ENCODE measurements at places on chromosomes 6 and 20.

- DNase-seq = no peak
Measured at GRCh38 chr20:49684335-49684997, 29.2 kb downstream of the B4GALT5 start.

DNA sequence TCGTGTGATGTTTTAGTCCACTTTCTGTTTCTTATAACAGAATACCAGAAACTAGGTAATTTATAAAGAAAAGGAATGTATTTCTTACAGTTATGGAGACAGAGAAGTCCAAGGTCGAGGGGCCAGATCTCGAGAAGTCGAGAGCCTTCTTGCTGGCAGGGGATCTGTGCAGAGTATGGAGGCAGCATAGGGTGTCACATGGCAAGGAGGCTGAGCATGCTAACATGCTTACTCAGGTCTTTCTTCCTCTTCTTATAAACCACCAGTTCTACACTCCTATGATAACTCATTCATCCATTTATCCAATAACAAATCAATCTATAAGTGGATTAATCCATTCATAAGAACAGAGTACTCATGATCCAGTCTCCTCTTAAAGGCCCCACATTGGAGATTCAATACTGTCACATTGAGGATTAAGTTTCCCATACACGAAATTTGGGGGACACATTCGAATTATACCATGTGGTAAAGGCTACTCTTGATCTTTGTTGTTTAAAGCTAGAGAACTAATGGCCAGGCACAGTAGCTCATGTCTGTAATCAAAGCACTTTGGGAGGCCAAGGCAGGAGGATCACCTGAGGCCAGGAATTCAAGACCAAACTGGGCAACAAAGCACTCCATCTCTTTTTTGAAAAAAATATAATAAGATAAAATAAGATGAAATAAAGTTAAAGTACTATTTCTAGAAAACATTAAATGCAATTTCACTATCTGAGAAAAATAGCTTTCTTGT is 2.1 kb downstream of the GOPC start:
- no peak for DNase-seq

GRCh38 chr6:159981403-159982245 is 12.7 kb downstream of the IGF2R start:
- no peak for DNase-seq

DNA sequence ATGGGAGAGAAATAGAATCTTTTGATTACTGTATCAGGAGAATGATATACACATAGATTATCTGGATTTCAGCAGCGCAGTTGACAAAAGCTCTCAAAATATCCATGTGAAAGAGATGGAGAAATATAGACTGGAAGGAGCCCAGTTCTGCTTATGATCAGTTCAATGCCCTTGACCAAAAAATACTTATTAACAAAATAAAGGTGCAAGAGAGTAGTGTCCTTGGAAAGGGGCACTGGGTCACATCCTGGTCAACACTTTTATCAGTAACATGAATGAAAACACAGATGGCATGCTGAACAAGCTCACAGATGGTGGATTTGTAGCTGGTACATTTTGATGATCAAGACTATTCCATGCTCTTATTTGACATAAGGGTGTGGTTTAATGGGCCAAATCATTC is 63.9 kb upstream of the PLEKHG1 start:
- no peak for DNase-seq

DNA sequence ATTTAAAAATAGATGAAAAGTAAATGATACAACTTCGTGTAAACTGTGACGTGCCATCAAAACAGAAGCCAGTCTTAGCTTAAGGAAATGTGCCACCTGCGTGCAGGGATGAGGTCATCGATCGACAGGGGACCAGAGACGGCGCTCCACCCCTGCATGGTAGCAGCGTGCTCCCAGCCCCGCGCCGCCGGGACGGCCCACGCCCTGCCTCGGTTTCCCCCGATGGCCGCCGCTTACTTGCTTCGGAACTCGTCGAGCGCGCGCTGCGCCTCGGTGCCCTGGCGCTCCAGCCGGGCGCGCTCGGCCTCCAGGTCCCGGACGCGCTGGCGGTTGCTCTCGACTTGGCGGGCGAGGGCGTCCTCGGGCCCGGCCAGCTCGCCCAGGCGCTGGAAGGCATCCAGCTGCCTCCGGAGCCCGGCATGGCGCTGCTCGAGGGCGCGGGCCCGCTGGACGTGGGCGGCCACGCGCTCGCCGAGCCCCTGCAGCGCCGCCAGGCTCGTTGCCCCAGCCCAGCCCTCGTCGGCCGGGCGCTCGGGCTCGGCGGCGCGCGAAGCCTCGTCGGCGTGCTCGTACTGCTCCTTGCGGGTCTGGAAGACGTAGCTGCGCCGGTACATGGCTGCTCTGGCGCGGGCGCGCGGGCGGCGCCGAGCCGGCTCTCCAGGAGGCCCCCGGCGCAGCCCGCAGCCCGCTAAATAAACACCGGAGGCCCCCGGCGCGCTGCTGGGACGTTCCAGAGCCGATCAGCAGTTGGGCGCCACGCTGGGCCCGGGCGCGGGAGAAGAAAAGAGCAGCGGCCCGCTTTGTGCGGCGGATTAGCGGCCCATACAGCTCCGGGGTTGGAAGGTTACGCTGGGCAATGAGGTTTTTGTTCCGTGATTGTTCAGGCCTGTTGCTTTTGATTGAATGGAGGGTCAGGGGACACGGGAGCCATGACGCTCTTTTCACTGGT is at the start of gene BFSP1:
BFSP1 (minus strand) TSS at position 664 of the 949 bp plus-strand sequence; CDS start at position 614, 50 bp downstream.
- no peak for DNase-seq

GRCh38 chr6:7468382-7469081 is 72.9 kb upstream of the DSP start:
- no peak for DNase-seq

GRCh38 chr6:138824482-138825144 is 28.7 kb downstream of the ECT2L start:
- DNase-seq = no peak

- no peak for DNase-seq
Measured at GRCh38 chr20:25158043-25158442, 37.5 kb upstream of the ENTPD6 start.

- DNase-seq = no peak
Measured at GRCh38 chr6:156647140-156647784, 129.9 kb upstream of the ARID1B start.

DNA sequence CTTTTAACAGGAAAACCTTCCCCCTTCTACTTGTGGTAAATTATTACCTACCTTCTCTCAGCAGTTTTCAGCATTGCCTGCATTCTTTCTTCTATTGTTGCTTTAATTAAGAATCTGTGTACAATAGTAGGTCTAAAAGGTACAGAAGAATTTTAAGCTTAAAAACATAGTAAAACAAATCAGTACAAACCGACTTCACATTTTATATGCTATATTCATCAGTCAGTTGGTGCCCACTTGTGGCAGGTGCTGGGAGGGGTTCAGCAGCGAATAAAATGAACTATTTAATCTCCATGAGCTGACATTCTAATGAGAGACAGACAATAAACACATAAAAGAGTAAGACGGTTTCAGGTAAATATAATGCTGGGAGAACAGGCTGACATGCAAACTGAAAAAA is 73.4 kb upstream of the FBXO30 start:
- no peak for DNase-seq

DNA sequence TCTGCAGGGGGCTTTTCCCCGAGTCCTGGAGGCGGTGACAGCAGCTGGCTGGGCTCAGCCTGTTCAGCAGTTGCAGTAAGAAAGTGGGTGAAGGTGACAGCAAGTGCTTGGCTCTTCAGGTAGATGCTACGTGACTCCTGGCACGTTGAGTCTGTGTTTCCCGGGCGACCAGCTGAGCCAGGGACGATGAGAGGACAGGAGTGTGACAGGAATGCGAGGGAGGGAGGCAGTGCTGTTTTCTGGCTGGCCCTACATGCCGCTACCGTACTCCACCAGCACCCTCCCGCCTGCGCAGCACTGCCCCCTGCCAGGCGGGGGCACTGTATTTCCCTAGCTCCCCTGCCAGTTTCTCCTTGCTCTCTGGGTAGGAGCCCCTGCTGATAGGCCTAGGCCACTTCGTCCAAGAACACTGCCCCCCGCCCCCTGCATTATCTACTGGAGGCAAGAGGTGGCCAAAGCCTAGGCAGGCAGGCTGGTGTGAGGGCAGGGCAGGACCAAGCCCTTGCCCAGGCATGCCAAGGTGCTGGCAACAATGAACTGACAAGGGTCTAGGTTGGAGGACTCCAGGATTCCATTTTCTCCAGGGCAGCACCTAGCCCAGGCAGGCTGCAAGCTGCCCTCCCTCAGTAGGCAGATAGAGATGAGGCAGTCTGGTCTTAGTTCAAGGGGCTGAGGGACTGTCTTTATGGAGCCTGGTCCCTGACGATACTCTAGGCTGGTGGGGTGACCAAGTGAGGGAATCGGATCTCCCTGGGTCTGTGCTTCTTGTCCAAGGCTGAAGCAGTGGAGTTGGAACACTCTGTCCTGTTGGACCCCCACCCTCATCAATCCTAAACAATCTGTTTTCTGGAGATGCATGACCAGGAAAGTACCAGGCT is 19.2 kb downstream of the MRPS18A start:
- DNase-seq = peak; percentile 75

Measured in NCI-H187 treated with DMSO at 0.1 percent for 48 hours (cell line).